ENCODE measurements at places on chromosomes 5 and 9.

DNA sequence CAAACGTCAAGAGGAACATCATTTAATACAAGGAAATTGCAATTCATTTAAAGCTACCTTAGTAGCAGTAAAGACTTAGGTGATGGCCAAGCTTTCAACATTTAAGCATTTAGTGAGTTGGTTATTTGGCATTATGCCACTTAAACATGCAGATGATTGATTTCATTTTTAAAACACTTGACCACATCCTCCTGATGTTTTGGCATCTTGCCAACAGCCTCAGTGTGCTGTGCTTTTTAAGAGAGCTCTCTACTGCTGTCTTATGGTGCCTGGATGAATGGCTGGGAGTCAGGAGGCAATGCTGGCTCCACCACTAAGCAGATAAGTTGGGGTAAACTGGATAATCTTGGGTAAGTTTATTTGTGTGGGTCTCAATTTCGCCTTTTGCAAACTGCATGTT, 364.5 kb downstream of the MAN2A1 start:
- DNase-seq: peak; percentile 55

- DNase-seq: no peak
These were observed 21.1 kb downstream of the GFPT2 start for GRCh38 chr5:180332051-180332517.

- no peak for DNase-seq
These were observed 872 bp downstream of the ZNF618 start for GRCh38 chr9:113876993-113877368.

DNA sequence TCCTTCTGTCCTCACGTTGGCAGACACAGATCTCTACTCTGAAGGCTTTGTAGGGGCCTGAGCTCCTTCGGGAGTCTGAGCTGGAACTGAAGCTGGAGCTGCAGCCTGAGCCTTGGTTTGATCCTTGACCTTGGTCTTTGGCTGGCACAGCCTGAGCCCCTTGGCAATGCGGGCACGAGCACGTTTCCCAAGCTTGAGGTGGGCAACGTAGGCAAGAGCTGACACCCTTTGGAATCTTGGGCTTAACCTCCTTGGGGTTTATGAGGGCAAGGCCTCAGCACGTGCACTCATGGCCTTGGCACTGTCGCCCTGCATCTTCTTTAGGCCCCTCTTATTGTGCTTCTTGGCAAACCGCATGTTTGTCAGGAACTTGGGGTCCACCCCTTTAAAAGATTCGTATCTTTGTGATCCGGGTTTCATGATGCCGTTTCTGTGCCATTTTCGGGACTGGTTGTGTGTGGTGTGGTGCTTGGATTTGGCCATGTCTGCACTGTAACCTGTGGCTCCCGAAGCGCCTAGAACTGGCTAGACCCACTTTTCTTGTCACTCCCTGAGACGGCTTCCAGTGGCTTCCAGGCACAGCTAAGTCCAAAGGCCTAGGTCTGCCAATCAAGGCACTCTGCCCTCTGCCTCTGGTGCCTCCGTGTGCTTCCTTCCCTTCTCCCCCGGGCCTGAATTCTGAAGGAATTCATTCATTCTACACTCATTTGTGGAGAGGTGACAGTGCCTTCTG, 1.4 kb downstream of the SUSD1 start:
- no peak for DNase-seq

DNA sequence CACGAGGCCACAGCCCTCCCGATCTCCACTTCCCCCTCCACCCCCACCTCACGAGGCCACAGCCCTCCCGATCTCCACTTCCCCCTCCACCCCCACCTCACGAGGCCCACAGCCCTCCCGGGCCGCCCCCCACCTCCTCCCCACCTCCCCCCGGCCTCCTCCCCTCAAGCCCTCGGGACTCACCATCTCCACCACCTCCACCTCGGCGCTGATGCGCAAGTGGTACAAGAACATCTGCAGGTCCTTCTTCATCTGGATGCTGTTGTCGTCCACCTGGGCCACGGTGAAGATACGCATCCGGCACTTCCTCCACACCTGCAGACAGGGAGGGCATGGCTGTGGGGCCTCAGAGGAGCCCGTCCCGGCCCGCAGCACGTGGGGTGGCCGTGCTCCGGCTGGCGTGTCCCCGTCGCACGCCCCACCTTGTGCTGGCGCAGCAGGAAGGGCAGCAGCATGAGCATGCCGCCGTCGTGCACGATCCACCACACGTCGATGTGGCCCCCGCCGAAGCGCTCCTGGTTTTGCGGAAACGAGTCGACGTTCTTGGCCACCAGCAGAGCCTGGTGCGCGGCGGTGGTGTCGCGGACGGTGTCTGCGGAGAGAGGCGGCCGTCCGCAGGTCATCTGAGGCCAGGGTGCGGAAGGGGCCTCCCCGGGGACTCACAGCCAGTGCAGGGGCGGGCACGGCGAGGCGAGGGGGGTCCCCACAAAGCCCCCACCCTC, 48.0 kb downstream of the SLC12A7 start:
- no peak for DNase-seq

- DNase-seq: no peak
These were observed 14.4 kb upstream of the TPM2 start for GRCh38 chr9:35703906-35704672.

GRCh38 chr5:133482028-133482427, 130.3 kb downstream of the FSTL4 start:
- DNase-seq: no peak

GRCh38 chr5:122154910-122155309, 25.6 kb downstream of the ZNF474 start:
- DNase-seq: no peak

GRCh38 chr5:109113608-109114007, 296.2 kb downstream of the PJA2 start:
- no peak for DNase-seq

DNA sequence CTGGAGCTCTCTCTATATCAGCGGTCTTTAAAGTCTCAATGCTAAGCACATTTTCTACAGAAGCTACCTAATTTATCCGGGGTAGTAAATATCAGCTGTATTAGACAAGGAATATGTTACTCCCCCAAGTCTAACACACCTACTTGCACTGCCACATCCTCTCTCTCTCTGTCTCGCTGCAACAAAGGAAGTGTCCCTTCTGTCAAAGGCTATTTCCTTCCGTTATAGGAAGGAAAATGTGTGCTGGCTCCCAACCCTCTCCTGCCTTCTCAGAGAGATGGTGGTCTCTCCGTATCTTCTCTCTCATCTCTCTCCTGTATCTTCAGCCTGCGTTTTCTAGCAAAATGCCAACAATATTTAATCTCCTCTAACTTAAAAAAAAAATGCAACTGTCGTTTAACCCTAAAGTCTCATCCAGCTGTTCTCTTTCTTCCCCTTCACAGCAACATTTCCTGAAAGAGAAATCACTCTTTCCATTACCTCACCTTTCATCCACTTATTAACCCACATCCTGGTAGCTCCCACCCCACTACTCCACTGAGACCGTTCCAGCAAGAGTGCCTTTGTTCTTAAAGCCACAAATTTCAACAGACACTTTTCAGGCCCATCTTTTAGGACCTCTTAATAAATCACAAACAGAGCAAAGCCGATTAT, 2.3 kb downstream of the TTF1 start:
- DNase-seq: peak; percentile 46

DNA sequence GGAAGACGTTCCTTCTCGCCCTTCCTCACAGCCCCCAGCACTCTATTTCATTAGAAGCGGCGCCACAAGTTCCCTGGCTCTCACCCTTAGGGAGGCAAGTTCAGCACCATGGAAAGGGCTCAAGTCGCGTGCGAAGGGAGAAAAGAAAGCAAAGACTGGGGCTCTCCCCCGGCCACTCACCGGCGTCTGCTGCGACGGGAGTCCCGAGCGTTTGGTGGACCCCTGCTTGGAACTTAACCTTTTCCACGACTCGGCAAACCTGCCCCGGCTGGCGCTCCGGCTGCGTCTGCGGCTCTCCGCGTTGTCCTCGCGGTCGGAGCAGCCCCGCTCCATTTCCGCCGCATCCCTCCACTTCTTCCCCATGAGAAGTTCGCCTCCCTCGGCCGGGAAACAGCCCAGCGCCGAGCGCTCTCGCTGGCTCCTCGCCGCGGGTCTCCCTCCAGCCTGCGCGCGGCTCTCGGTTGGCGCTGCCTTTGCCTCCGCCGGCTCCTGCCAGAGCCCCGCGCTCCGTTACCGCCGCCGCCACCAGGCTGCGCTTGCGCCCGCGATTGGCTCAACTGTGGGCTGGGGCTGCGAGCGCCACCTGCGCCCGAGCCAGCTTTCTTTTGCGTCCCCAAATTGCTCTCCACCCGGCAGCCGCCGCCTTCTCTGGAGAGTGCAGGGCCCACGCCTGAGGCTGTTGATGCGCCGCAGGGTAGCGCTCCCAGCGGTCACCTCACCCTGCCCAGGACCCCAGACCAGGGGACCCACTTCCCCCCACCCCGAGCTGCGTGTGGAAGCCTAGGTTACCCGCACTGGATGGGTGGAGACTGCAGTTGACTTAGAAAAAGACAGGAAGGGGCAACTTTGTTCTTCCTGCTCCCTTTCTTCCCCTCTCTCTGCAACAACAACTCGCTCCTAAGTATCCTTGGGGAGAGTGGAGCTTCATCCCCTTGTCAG, 321.6 kb downstream of the CEMIP2 start:
- peak; percentile 38 for DNase-seq

DNA sequence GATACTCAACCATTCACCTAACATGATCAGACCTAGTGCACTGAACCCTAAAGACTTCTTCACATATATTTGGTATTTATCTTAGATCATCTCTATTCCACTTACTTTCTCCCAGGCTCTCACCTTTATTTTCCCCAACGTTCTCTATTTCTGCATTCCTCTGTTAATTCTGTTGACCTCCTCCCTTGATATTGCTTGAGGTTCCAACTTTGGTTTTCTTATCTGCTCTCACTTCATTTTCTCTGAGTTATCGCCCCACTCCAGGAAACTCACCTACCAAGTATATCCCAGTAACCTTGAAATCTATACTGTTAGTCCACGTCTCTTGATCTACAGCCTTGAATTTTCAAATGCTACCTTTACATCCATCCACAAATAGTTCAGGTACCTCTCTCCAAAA, 9.2 kb downstream of the NADK2 start:
- DNase-seq: no peak

DNA sequence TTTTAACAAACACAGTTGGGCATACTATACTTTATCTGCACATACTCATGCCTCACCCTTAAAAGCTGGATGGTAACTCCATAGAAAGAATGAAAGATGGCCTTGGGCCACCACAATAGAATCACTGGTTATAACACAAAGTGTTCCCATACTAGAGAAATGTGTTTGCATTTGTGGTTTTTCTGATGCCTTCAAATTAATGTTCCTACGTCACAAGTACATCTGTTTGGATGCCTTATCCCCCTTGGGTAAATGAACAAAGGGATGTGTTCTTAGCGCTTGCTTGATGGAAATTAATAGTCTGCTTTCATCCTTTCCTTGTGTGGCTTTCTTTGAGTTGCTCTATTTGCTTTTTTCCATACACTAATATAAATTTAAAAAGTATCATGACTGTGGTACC, 291.1 kb upstream of the PDE4D start:
- DNase-seq: no peak

DNA sequence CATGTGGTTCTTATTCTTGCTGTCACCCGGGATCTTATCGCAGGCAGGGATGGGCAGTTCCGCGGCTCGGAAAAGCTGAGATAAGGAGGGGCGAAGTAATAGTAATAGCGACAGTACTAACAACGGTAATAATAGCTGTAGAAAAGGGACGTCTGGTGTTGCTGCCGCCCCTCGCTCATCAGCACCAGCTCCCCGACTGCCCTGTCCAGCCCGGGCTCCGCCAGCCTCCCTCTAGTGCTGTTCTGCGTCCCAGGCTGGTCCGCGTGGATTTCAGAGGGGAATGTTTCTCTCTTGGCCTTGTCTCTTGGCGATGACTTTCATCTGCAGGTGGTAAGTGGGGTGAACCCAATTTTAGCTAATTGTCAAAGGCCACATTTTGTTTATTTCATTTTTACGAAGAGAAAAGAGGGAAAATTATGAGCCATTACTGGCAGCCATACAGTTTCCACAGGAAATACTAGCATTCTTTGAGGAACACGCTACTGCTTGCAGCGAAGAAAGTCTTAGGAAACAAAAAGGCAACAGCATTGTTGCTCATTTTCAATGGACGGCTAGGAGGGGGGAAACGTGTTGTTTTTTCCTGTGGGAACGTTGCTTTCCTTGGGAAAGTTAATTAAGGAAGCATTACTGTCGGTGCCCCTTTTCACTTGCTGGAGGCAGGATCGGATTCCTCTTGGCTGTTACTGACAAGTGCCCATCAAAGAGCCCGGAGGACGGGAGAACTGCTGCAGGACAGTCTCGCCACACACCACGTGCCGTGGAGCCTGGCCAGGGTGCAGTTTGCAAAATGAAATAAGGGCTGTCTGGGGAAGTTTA, 762 bp downstream of the SNCAIP start:
- peak; percentile 50 for DNase-seq

DNA sequence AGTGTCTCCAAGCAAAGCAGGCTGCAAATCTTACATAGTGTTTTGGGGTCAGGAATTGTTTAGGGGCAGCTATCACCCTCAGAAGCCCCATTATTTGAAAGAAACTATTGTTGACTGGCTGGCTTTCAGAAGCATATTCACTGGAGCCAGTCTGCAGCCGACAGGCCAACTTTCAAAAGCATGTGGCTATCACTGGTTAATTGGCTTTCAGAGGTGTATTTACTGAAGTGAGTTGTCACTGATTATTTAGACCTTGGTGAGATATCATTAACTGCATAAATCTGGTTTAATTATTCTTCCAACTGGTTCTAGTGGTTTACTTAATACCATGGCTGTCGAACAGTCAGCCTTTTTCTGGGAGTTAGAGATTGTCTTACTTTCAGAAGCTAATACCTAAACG, 247.0 kb downstream of the CWC27 start:
- DNase-seq: no peak

DNA sequence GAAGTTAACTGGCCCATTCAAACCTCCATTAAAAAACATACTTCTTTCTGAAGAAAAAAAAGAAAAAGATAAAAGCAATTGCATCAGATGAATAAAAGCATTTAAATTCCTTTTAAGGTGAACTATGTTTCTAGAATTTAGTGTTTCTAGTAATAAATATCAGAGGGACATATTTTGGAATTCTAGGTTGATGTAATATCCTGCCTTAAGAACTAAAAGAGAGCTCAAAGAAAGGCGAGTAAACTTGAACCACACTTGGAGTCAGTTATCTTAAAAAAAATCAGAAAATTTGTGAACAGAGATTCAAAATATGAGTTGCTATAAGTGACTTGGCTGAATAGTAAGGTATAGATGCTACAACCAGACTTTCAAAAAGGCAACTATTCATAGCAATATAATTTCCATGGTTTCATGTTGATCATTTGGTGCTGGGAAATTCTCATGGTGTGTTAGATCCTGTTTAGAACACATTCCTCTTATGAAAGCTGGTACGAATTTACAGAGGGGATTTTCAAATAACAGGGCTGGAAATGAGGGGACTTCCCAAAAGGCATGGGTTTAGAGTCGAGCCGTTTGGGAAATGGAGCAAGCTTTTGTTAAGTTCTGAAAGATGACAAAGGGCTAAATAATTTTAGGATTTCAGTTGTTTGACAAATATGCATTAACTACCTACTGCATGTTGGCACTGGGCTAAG, 37.6 kb upstream of the RAI14 start:
- no peak for DNase-seq

GRCh38 chr9:111679199-111679598, 17.8 kb downstream of the GNG10 start:
- DNase-seq: no peak

GRCh38 chr9:118643118-118643517, 726.1 kb downstream of the BRINP1 start:
- no peak for DNase-seq

- no peak for DNase-seq
These were observed 116.3 kb downstream of the DEPDC1B start for GRCh38 chr5:60583616-60584015.

- DNase-seq: no peak
These were observed 201.1 kb upstream of the MVB12B start for GRCh38 chr9:126125577-126125976.

GRCh38 chr5:73672132-73672531, 46.1 kb downstream of the ARHGEF28 start:
- no peak for DNase-seq

GRCh38 chr5:146188358-146188757, 5.9 kb upstream of the LARS1 start:
- peak; percentile 3 for DNase-seq
